ENCODE measurements at places on chromosomes 3 and 15.

DNA sequence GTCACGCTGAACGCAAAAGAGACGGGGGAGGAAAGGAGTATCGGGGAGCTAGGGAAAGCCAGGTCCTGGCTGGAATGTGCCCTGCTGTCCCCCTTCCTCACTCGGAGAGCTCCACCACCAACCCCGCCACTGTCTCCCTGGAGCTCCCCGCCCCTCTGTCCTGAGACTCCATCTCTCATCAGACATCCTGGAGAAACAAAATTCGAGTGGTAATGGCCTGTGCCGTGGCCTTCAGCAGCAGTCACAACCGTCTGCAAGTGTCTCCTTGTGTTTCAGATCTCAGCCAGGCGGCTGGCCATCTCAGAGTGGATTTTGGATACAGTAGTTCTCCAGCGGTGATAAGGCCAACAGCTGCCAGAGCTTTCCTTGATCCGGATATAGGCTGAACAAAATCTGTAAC is 76.9 kb downstream of the OCA2 start:
- no peak for DNase-seq

DNA sequence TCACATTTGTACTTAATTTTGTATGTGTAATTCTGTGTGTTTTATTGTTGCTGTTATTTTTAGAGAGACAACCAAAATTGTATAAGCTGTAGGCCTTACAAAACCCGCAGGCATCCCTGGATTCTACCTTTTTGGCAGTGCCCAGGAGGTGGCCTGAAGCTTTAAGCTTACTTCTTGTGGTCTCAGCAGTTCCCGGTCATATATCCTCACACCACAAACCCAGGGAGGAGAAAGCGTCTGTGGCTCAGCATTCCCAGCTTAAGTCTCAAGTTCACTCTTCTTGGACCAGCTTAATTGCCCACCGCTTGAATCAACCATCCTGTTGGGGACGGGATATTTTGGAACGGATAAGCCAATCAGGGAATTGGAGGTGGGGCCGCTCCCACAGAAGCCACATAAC is 36.7 kb downstream of the C2CD4A start:
- DNase-seq, result no peak

GRCh38 chr15:52790169-52790708 is at the start of gene ONECUT1:
ONECUT1 (minus strand) TSS chr15:52790336; CDS start chr15:52789884, 452 bp downstream.
- no peak for DNase-seq

GRCh38 chr15:57323299-57323805 is 53.0 kb upstream of the CGNL1 start:
- no peak for DNase-seq

- DNase-seq, result no peak
Measured at GRCh38 chr15:32668942-32669341, 27.4 kb downstream of the SCG5 start.

DNA sequence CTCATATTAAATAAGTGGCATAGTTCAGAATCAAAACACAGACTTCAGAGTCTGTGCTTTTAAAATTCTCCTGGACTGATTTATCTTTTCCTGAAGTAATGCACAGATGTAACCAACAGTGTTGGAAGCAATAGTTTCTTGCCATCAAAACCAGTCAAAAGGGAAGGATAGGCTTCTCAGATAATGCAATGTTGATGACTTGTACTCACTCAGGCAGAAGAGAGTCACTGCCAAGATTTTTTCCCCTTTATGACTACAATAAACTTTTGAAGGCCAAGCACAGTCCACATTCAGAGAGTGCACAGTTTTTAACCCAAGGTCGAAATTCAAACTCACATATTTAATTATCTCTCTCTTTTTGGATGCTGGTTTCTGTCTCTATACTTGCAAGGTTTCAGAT is 305.0 kb upstream of the SGO1 start:
- no peak for DNase-seq

DNA sequence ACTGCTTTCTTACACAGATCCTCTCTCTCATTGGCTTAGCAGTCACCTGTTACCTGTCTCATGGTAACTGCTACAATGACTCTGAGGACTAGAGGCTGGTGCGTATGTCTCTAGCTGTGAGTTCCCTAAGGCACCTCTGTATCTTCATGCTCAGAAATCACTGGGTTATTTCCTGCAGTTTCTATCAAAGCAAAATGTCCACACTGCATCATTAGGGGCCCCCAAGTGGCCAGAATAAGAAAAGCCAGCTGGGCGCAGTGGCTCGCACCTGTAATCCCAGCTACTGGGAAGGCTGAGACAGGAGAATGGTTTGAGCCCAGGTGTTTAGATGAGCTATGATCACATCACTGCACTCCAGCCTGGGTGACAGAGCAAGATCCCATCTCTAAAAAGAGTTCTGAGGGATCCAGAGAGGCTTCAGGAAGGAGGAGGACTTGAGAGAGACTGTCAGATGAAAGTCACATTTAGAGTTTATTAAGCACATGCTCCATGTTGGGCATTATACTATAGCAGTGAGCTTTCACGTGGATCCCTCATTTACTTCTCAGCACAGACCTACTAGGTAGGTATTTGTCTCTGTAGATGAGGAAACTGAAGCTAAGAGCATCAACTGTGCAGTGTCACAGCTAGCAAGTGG is 2.3 kb upstream of the VPS18 start:
- no peak for DNase-seq

DNA sequence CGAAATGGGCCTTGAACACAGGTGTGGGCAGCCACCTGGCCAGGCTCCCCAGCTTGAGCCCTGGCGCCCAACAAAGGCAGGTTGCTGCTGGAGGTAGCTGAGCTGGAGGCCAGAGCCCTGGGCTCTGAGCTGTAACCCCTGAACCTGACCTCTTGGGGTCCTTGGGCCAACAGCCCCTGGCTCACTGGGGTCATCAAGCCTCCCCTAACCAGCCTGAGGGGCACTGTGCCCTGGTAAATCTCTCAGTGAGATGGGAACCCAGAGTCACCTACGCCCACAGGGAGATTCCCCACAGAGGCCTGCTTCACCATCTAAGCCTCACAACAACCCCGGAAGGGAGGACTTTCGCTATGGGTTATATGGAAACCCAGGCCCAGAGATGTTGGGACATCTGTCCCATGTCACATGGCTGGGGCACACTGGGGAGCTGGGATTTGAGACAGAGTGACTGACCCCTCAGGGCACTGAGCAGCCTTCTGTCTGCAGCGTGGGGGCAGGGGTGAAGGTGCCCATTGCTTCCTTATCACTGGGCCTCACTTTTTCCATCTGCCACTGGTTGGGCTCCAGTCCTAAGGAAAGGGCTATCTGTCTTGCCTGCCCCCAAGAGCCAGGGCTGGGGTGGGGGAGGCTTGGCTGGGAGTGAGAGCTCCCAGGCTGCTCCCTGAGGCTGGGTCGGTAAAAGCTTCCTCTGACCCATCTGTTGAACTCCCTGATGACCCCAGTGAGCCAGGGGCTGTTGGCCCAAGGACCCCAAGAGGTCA is 59.1 kb downstream of the IQSEC1 start:
- DNase-seq, result no peak

- no peak for DNase-seq
Measured at GRCh38 chr15:69656271-69657030, 203.8 kb downstream of the RPLP1 start.

DNA sequence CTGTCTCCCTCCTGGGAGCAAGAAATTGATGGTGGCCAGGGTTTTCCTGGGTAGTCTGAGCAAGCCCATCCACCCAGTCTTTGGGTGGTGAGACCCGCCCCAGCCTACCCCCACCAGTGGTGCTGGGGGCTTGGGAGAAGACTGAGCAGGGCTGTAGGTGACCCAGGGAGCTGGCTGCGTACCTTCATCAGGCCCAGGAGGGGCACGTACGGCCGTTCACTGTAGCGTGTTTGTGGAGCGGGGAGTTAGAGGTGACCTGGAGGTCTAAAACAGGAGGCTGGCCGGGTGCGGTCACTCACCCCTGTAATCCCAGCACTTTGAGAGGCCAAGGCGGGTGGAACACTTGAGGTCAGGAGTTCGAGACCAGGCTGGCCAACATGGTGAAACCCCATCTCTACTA is 11.5 kb downstream of the LOXL1 start:
- DNase-seq, result no peak

DNA sequence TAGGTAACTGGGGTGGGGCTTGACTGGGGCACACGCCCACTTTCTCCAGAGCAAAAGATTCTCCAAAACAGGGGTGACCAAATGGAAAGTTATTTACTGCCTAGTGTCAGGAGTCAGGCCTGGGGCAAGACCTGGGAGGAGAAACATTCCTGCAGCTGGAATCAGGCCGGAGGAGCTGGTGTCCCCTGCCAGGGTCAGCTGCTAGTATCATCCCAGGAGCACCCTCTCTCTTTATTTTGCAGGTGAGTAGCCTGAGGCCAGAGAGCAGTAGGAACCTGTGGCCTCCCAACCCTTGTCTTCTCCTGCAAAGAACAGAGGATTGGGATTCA is 32.9 kb downstream of the DNAJB8 start:
- no peak for DNase-seq

GRCh38 chr15:80072285-80072994 is 13.0 kb downstream of the ZFAND6 start:
- peak; percentile 10 for DNase-seq

DNA sequence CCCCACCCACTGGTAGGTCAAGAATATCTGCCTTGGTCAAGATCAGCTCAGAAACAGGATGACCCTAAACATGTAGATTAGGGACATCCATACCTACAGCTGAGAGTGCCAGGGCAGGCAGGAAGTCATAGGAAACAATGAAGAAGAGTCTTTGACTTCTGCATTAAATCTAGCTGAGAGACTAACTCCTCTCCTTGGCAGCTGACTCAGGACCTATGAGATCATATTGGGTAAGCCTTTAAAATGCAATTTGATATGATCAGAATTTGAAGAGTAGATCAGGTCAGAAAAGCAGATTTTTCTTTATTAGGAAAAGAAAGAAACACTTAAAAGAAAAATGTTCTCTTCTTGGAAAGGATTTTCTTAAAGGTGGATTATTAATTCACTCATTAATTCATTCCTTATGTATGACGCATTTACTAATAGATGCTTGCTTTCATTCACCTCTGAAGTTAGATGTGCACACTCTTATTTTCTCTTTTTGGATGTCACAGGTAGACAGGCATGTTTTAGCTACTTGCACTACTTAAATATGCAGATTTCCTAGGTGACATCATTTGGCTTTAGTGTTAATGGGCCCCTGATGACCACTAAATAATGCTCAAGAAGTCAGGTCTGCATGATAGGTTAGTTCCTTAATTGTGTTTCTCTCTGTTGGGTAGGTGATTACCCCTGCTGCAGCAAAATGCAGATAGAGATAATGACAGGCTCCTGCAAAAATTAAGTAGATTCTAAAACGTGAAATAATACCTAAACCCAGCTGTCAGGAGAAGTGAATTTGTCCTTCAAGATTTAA is 35.7 kb upstream of the GSK3B start:
- DNase-seq, result no peak

- no peak for DNase-seq
Measured at GRCh38 chr3:130795396-130795795, 48.8 kb upstream of the PIK3R4 start.

DNA sequence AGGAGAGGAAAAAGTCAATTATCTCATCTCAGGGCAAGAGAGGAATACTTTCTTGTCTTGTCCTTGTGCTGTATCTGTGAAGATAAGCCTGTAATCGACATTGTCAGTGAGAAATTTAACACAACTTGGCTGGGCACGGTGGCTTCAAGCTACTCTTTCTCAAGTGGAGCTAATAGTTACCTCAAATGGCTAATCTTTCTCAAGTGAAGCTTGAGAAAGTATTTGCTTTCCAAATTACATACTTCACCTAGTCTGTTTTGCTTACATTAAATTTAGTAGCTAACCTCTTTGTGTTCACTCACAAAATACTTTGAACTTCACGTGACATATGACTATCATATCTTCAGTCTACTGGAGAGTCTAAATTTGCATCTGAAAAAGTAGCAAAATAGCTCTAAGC is 48.3 kb upstream of the B3GALNT1 start:
- no peak for DNase-seq

DNA sequence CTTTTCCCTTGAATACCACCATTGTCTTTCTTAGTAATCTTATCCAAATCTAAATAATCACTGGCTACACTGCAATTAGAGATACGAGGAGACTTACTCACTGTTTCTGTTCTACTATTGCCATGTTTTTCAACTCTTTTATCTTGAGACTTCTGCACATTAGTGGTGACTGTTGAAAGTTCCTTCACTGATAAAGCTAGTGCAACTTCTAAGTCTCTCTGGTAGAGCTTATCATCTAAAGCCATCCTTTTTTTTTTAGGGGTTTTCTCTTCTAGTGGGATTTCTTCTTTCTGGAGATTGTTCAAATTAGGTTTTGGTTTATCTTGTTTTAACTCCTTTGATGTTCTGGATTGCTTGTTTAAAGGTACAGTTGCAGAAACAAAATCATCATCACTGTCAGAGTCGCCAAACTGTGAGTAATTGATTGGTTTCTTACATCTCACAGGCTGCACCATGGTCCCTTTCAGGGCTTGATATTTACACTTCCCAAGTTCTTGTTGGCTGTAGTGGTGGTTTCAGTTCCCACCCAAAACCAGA is 37.7 kb downstream of the NCK1 start:
- no peak for DNase-seq

- peak; percentile 4 for DNase-seq
Measured at GRCh38 chr3:51099794-51100535, 285.1 kb upstream of the MANF start.

GRCh38 chr15:59976480-59977271 is 27.4 kb upstream of the FOXB1 start:
- DNase-seq, result peak; percentile 26

DNA sequence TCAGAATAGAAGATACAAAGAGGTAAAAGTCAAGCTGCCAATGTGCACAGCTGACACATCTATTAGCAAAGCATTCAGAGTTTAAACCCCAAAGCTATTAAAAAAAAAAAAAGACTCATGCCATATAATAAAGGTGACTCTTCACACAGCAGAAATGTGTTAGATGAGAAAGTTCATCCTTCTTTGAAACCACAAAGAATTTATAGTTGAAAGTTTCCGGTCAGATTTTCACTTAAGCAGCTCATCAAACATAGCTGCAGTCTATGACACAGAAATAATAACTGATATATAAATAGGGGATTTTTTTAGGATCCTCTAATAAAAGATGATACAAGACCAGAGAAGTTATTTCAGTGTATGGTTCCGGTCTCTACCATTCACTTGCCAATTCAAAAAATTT is 76.6 kb downstream of the WWTR1 start:
- no peak for DNase-seq

DNA sequence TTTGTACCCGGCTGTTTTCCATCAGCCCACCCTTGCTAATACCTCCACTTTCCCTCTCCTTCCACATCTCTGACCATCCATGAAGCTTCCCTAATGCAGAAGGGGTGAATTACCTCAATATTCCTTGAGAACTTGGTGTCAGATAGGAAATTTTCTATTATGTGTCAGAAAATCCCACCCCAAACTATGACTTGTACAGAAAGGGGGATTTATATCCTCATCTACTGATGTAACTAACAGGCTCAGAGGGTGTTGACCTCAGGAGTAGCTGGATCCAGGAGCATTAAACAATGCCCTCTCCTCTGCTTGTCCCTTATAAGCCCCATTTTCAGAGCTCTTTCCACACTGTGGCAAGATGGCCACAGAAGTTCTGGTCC is 242.8 kb upstream of the TLE3 start:
- DNase-seq, result no peak

All from activated CD4-positive, alpha-beta T cell treated with anti-CD3 and anti-CD28 coated beads, Interleukin-2, amount 50 U/mL, for 24 hours (primary cell).